ENCODE measurements at places on chromosomes 1 and 21. TPM values are rescaled to one million over a fixed set of nuclear protein-coding genes. Genes with fewer than 3 reads are reported as not detected.

The SLC35E2B gene
- 16.1 TPM for total RNA-seq

The SELP gene
- not detected for total RNA-seq

The PTP4A2 gene
- 215 TPM for total RNA-seq

The CSRP1 gene
- 205 TPM for total RNA-seq

The NUAK2 gene
- total RNA-seq = 12.0 TPM

The TMIGD3 gene
- total RNA-seq = not detected

The NFASC gene
- 0.34 TPM for total RNA-seq

The WDR26 gene
- 50.9 TPM for total RNA-seq

The ITGB2 gene
- 0.68 TPM for total RNA-seq

The TMEM200B gene
- total RNA-seq = 1.4 TPM

The SLC16A1 gene
- 167 TPM for total RNA-seq

The RAB4A gene
- total RNA-seq = 66.2 TPM

The LORICRIN gene
- total RNA-seq = not detected

The KRTAP12-3 gene
- total RNA-seq = not detected

The SORT1 gene
- 28.4 TPM for total RNA-seq

The ACBD6 gene
- 67.1 TPM for total RNA-seq

The LDLRAD1 gene
- under 0.01 TPM for total RNA-seq

The PLPPR4 gene
- total RNA-seq = not detected

The INAVA gene
- total RNA-seq = 77.3 TPM

The MTMR11 gene
- total RNA-seq = 3.1 TPM

The RGS8 gene
- total RNA-seq = not detected

The SPATA1 gene
- 0.14 TPM for total RNA-seq

The LRRC39 gene
- total RNA-seq = under 0.01 TPM

The PEX11B gene
- total RNA-seq = 15.0 TPM

The FAM177B gene
- total RNA-seq = not detected

Measured in nasal cavity respiratory epithelium epithelial cell of viscerocranial mucosa (primary cell).